ENCODE measurements at places on chromosomes 4 and X.
A peak's percentile ranks its signal among the peaks of the same experiment; 100 is the strongest.

GRCh38 chr4:21656832-21657231 is 291.7 kb downstream of the KCNIP4 start:
- peak; percentile 96 for DNase-seq

DNA sequence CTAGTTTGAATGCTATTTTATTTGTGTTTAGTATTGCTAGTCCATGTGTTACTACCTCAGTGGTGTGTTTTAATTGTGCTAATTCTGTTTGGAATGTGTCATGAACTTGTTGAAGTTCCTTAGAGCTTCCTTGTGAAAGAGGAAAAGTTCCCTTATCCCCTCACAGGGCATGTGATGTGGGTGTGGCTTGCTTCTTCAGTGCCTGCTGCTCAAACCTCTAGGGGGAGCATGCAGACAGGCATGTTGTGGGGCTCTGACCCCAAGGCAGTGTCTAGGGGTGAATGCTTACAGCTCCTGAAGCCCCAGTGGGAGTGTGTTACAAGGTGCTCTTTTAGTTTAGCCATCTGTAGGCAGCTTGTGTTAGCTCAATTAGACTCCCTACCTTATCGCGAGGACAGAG is 86.5 kb downstream of the MAGED4 start:
- peak; percentile 6 for DNase-seq

GRCh38 chr4:18405054-18405453 is 383.5 kb upstream of the LCORL start:
- DNase-seq, result no peak

- peak; percentile 3 for DNase-seq
Observed at GRCh38 chr4:36399762-36400353, 118.4 kb downstream of the DTHD1 start.

DNA sequence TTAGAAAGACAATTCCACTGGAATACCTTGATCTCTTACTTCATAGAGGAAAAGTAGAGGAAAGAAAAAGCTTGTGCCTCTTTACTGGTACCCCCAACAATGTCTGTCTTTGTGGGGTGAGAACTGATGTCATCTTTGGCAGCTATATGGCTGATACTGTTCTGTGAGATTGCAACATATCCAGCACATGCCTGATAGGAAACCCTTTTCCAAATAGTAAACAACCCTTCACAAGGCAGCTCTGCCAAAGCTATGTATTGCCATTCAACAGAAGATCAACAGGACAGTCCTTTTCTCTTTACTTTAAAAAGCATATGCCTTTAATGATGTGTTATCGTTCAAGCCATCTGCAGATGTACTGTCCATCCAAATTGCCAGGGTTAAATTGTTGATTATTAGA is 105.9 kb downstream of the IL1RAPL1 start:
- DNase-seq, result peak; percentile 32

DNA sequence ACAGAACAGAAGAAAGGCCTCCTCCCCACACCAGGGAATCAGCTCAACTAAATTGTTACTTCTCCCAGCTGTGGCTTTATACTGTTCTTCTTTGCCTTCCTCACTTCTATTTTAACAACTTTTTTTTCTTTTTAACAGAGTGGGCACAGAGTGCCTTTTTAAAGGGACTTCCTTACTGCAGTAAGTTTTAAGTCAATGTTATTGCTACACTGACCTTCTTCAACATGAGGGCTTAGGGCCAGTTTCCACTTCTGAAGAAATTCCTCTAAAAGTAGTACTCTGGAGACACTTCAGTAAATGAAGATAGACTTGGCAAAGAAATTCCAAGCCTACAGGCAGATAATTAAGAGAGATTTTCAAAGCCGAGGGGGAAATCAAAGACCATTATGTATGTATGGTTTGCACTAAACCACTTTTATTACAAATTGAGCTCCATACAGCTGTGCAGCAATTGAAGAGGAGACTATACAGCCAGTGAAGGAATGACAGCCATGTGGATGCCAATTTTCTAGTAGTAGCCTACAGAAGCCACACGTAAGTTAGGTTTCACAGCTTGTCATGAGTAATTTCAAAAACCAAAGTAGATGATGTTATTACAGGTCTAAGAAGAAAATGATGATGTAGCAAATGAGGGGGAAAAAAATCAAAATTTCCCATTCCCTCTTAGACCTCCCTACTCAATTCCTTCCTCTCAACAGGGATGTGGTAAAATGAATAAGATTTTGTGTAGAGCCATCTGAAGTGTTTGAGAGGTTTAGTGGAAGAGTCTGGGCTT is 36.9 kb upstream of the RASGEF1B start:
- DNase-seq, result no peak

DNA sequence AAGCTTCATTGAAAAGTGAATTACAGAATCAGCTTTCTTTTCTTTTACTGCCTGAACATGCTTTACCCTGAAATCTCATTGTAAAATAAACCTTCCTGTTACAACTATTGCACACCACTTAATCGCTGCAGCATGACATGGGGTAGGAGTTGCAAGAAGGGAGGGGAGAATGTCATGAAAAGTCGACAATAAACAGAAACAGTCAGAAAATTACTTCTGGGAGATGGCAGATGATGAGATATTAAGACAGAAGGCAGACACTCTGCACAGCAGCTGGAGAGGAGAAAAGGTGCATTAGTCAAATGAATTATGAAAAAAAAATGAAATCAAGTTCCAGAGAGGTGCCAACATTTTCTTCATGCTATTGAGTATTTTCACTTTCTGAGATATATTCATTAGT is 287.7 kb downstream of the PCDH7 start:
- no peak for DNase-seq

DNA sequence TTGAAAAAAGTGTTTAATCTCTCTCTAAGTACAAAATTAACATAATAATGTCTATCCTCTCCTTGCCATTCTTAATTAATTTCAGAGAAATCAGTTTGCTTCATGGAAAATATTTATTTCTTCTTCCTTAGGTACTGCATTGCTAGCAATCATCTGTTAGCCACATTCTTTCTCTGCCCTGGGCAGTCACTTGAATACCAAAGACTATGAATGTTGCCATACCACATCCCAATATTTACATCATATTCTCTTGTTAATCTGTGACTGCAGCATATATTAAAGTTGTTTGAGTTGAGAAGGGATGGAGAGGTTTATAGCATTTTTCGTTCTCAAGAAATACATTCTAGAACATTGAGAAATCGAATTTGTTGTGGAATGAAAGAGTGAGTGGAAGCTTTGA is 672.8 kb downstream of the PCDH7 start:
- DNase-seq, result peak; percentile 1

GRCh38 chrX:132033166-132033565 is 10.1 kb downstream of the STK26 start:
- DNase-seq, result no peak

DNA sequence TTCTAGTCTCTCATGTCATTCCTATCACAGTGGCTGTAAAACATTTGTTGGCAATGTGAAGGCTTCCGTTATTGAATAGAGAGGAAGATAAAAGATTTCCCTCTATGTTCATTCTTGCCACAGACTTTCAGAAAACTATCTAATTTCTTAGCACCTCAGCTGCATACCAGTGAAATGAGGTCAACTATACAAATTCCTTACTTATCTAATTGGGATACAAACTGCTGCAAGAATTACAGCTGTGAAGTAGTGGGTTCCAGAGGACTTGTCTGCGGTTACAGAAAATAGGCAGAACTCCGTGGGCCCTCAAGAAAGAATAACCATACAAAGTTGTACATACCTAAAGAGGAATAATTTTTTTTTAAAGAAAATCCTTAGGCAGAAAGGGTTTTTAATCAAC is 175.8 kb downstream of the PPP1R2C start:
- DNase-seq, result no peak

GRCh38 chrX:78314561-78314960 is 12.8 kb downstream of the CYSLTR1 start:
- no peak for DNase-seq

GRCh38 chrX:255923-256331 is 25.3 kb upstream of the PLCXD1 start:
- DNase-seq, result no peak

DNA sequence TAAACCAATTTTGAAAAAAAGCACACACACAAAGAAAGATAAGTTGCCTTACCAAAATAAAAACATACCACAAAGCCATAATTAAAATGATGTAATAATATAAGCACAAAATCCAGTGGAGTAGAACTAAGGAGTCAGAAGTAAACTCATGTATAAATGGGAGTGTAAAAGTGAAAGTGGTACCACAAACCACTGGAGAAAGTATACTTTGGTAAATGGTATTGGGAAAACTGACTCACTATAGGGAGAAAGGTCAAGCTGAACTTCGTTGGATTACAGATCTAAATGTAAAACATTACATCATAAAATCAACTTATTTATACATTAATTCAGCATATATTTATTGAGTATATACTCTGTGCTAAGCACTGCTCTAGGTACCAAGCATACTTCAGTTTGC is 46.3 kb upstream of the HHIP start:
- DNase-seq, result peak; percentile 60

DNA sequence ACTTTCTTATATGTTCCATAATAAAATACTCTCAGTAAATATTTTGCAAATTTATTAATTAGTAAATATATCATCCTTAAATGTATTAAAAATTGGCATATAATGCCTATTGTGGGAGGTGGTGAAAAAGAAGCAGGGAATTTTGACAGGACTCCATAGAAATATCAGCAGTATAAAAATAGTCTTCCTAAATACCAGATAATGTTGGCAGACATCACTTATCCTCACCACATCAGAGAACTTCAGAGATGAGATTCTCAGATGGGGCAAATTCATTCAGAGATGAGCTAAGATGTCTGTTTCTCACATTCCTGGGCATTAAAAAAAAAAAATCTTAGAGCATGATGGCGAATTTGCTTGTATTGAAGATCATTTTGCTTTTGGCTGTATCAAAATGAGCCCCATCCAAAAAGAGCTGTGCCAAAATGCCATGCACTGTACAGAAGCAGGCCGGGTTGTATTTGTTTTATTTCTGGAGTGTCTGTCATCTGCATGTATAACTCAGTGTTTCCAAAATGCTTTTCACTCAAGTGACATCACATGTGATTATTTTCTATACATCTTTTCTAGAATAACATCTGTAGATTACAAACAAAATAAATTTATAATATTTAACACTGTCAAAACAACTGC is 41.7 kb downstream of the ATP8A1 start:
- no peak for DNase-seq

DNA sequence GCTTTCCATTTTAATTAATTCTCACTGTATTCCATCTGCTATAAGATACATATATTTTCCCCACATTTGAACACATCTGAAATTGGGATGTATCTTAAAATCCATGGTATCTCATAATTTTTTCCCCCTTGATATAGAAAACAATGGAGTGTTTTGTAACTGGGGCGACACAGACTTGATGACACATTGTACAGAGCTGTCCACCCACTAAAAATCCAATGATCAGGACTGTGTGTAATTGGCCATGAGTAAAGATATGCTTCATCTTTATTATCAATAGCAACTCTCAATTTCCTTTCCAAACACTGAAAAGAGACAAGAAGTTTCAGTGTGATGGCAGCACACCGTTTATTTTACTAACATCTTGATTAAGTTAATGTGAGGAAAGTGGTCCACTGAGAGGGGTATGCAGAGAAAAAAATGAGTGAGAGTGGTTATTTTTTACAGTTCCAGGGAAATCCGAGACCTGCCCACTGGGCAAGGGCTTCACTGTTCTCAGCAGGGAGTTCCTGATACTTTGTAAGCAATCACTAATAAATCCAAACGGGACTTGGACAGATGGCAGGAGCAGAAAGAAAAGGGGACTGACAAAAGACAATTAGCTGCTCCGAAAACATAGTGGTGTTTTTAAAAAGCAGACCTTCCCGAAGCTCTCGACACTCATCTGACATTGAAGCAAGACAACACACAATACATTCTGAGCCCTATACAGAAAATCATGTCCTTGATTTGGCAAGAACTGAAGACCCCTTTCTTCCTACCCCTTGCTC is 149.4 kb downstream of the TSPAN5 start:
- no peak for DNase-seq

DNA sequence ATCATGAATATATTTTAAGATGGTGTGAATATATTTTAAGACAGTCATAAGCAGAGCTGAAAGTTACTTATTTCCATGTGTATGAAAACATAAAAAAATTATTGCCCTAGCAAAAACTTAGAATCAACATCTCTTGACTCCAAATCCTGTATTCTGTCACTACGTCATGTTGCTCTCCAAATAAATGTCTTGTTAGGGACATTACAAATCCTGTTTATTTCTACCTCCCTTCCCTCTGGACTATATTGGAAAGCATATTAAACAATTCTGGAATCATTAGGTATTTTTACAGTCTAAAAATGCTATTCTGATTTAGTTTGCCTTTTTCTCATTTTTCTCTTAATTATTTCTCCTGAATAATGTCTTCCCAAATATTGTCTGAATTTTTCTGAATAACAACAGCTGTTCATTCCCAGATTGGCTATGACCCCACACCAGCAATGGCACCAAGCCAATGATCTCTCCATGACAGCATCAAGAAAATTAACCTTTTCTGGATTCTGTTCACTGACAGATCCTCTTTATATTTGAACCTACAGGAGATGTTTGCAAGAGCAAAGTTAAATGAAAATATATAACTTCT is 523.1 kb downstream of the IQCM start:
- no peak for DNase-seq

DNA sequence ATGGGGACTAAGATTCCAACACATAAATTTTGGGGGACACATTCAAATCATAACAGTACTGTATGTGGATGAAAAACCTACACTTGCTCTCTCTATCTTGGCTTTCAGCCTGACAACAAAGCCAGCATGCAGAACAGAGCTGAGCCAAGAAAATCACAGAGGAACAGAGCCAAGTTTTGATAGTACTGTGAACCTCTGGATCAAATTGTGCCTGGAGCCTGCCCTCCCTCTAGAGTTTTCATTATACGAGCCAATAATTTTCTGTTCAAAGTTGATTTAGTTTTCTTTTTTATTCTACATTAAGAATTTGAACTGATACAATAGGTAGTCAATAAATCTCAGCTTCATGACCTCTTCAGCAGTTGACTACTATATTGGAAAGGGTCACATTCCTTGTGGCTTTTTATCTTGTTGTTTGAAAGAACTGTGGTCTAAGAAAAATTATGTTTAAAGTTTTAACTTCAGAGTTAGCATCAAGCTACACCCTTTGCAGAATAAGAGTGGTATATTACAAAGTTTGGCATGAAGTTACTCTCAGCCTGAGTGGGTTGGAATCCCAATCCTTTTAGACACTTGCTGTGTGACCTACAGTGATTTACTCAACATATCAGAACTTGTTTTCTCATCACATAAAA is 31.1 kb downstream of the GRID2 start:
- DNase-seq, result peak; percentile 4

GRCh38 chr4:4572821-4573220 is 31.0 kb upstream of the STX18 start:
- peak; percentile 68 for DNase-seq

DNA sequence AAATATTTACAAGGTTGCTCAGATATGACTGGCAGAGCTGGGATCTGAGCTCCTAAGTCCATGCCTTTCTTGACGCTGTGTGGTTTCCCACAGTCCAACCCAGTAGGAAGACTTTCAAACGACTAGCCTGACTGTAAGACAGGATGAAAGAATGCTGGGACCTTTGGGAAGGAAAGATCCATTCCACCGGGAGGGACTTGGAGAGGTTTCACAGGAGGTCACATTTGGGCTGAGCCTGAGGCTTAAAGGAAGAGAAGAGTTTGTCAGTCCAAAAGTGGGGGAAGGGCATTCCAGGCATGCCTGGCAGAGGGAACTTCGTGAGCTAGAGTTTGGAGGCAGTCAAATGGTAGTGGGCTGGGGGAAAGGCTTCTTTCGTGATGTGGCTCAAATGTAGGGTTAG is 1.5 kb downstream of the STARD8 start:
- DNase-seq, result no peak

- DNase-seq, result no peak
Observed at GRCh38 chr4:8340781-8341241, 71.3 kb downstream of the HTRA3 start.

Measured in iris pigment epithelial cell (primary cell).